ENCODE measurements at places on chromosomes 1 and 21. TPM values are rescaled to one million over a fixed set of nuclear protein-coding genes. Genes with fewer than 3 reads are reported as not detected.

DNA sequence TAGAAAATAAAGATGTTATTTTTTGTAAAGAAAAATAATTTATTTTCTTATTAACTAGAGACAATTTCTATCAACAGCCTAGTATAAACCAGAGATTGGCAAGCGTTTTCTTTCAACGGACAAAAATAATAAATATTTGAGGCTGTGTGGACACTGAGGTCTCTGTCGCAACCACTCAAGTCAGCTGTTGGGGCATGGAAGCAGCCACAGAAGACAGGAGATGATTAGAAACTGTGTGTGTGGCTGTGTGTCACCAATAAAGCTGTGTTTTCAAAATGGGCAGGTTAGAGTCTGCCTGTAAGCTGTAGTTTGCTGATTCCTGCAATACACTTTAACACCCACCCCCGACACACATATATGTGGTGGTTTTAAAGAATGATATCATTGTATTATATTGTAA, 200.6 kb upstream of the HMCN1 start:
- DNase-seq, result no peak

DNA sequence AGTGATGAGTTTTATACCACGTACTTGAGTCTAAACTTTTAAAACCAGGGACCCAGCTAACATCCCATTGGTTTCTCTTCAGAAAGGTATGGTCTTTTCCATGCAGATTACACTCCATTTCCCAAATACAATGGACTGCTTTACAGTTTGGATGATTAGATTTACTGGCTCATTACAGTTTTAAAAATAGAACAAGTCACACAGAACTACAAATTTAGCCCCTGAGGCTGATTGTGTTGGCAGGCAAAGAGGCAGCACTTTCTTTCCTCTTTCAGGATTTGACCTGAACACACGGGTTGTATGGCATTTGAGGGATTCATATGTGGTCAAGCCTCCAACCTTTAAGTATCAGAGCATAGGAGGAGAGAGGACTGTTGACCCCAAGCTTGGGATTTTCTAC, 21.8 kb upstream of the VTCN1 start:
- no peak for DNase-seq

The MRPL9 gene
- 44.4 TPM for total RNA-seq

The SPATA17 gene
- 0.40 TPM for total RNA-seq
